Cardiac muscle cell (in vitro differentiated cells and primary cell): ENCODE measurements at places on chromosomes 1 and 21. TPM values are rescaled to one million over a fixed set of nuclear protein-coding genes. Genes with fewer than 3 reads are reported as not detected.

PSMG1 gene
- 20.7 and 24.5 TPM in 2 replicates for total RNA-seq

GBP5 gene
- total RNA-seq, result 0.14 and 0.24 TPM in 2 replicates

MIA3 gene
- 29.3 and 38.5 TPM in 2 replicates for total RNA-seq

OLFML2B gene
- total RNA-seq, result 0.11 and 0.36 TPM in 2 replicates

MEAF6 gene
- total RNA-seq, result 138 and 157 TPM in 2 replicates

DDX59 gene
- total RNA-seq, result 11.7 and 13.3 TPM in 2 replicates

ADCY10 gene
- total RNA-seq, result 0.28 and 0.69 TPM in 2 replicates

FAM163A gene
- 0.18 and 0.42 TPM in 2 replicates for total RNA-seq

SLC16A4 gene
- 0.21 and 0.66 TPM in 2 replicates for total RNA-seq
